ENCODE measurements at places on chromosomes 11 and 22.

- DNase-seq, result no peak
Observed at GRCh38 chr11:7056828-7057513, 31.8 kb upstream of the RBMXL2 start.

DNA sequence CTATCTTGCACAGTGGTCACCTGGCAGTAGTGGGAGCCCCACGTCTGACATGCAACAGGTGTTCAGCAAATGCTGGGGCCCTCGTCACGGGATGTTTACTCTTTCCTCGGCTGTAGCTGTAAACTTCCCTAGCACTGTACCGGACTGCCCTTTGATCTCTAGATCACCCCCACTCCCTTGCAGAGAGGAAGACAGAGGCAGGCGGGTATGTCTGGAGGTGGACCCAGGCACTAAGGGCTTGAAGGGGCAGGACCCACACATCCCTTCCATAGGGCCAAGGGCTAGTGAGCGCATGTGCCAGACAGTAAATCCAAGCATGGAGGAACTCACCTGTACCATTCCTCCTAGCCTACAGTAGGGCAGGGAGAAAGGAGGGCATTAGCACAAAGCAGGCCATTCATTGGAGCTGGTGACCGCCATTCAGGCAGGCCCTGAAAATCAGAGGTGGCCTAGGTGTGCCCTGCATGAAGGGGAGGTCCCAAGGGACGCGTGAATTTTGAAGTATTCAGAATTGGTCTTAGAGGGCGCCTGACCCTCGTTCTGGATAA is 1.9 kb upstream of the SMTN start:
- DNase-seq, result no peak

DNA sequence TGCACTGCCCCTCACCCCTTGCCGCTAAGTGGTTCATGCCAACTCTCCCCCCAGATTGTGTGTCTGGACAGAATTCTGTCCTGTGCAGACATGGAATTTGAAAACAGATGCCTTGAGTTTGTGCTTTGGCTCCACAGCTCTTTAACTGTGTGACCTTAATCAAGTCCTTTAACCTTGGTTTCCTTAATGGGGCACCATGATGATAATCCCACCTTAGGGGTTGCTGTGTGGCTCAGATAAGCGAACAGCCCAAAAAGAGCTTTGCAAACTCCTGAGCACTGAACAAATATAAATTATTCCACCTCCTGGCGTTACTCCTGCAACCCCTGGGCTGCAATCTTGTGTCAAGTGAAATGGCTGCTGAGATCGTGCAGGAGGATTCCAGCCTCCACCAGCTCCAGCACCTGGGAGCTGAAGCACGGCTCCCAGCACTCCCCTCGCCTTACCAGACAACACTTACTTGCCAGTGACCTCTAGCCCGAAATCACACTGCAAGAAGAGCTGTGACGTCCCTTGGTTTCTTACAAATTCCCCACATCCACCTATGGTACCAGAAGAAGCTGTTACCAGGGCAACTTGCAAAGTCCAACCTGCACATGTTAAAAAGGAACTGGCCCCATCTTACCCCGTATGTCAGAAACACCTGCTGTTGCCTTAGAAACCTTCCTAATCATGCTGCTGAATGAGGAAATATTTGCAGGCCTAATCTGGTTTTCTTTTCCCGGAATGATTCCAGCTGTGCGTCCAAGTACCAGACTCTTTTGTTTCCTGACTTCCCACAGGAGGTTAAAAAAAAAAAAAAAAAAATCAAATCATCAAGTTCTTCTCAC is 13.2 kb downstream of the VPS37C start:
- no peak for DNase-seq

GRCh38 chr22:44383652-44384562 is 71.2 kb upstream of the SHISAL1 start:
- no peak for DNase-seq

GRCh38 chr11:7498193-7498592 is 12.9 kb downstream of the OLFML1 start:
- DNase-seq, result no peak

DNA sequence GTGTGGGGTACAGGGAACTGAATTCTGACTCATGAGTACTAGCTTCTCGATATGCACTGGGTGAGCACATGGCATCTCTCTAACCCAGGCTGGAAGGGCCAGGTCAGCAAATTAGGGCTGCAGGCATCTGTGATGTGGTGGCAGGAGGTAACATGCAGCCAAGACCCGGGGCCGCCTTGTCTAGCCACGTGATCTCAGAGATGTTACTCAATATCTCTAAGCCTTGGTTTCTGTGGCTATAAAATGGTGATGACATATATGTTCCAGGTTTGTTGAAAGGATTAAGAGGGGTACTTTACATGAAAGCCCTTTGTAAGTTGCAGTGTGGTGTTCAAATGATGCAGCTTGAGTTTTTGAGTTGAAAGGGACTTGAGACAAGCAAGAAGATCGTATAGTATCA is 3.2 kb downstream of the ST14 start:
- no peak for DNase-seq

- DNase-seq, result no peak
Observed at GRCh38 chr22:25139062-25139461, 60.6 kb upstream of the CRYBB3 start.

- no peak for DNase-seq
Observed at GRCh38 chr22:25782831-25783230, 40.8 kb downstream of the MYO18B start.

DNA sequence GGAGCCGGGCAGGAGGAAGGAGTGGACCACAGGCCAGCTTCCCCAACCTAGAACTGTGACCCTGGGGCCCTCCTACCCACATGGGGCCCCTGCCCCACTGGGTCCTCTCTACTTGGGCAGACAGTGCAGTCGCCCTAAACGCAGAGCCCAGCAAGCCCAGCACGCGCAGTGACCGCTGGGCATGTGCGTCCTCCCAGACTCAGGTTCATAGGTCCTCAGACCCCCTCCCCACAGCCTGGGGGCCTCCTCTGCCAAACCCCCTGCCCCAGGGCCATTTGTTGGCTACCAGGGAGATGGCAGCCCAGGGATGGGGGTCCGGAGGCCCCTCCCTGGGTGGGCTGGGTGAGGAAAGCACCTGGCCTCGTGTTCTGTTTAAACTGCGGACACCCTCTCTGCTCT is 23.9 kb downstream of the RTN4R start:
- no peak for DNase-seq

- no peak for DNase-seq
Observed at GRCh38 chr11:109783840-109784239, 309.4 kb upstream of the ZC3H12C start.

- no peak for DNase-seq
Observed at GRCh38 chr22:46564084-46564714, 26.8 kb upstream of the CELSR1 start.

DNA sequence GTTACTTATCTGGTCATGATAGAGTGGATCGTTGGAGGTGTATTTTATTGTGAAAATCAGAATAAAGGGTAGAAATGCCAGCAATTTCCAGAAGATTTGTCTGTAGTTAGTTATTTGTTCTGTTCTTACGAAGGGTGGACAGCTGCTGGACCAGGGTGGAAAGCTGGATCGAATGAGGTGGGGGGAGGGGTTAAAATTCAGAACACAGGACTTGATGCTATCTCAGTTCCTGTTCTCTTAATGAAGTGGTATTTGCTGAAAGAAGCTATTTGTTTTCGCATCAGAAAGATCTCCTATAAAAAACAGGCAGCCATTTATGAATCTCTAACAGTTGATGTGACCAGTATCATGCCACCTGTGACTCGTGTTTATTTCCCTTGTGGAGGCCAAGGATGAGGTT is 556.2 kb downstream of the OPCML start:
- DNase-seq, result no peak

DNA sequence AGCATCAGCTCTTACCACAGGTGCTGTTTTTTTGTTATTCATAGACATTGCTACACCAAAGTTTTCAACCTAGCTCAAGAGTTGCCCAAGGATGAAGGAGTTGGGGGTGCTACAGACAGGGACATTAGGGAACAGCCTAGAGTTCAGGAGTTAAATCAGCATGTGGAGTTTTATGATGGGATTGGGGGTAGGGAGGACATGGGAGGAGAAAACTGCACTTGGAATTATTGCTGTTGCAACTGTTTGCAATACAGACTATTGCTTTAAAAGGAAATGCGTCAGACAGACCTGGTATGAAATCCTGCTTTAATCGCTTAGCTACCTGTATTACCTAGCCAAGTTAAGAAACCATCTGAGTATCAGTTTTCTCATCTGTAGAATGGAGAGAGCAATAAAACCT is 6.3 kb downstream of the TMA7B start:
- no peak for DNase-seq

DNA sequence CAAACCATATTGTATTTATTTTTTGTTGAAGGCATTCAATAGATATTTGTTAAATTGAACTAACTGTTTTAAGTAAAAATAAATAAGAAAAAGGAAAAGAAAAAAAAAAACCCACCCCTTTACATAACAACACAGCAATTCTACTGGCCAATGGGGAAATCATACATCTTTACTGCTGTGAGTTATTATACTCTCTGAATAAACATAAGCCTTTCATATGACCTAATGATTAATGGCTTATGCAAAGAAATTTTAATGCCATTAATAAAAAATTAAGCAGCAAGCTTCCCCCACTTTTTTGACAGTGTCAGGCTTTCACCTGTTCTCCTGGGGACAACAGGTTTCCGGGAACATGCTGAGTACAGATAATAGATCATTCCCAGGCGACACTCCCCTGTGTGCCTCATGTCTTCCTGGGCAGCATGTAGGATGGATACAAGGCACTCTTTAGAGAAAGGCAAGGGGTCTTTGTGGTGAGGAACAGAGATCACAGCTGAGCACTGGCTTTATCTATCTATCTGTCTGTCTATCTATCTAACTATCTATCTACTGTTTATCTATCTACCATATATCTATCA is 676.0 kb downstream of the NTM start:
- no peak for DNase-seq

- no peak for DNase-seq
Observed at GRCh38 chr22:35434061-35434710, 34.2 kb downstream of the MCM5 start.

DNA sequence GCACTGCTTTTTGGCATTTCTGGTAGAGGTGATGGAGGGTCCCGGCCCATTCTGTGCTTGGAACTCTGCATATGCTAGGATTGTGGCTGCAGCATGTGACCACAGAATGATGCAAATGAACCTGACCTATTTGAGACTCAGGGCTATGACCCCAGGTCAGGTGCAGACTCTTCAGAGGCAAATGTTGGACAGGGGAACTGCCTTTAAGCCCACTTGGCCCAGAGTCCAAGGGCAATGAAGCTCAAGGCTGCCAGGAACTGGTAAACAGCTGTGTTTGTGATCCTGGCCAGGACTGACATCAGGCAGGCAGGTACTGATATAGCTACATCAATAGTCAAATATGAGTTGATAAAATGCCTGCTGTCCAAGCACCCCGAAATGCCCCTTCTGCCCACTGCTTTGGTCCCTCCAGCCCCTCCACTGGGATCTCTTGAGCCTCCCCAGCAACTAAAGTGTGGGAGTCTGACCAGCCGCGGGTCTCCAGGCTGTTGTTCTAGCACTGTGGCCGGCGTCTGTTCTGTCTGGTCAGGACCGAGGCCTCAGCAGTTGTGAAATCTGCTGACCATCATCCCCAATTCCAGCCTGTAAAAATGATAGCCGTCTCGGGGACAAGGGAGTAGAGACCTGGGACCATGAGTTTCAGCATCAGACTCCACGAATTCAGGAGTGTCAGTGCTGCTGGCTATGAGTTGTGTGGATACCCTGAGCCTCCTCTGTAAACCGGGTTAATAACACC is 82.4 kb upstream of the EIF3D start:
- DNase-seq, result no peak

Data from activated CD4-positive, CD25-positive, alpha-beta regulatory T cell (primary cell).